Cerebellum (tissue), 4 donors: ENCODE measurements at places on chromosomes 4 and X.
A peak's percentile ranks its signal among the peaks of the same experiment; 100 is the strongest.

DNA sequence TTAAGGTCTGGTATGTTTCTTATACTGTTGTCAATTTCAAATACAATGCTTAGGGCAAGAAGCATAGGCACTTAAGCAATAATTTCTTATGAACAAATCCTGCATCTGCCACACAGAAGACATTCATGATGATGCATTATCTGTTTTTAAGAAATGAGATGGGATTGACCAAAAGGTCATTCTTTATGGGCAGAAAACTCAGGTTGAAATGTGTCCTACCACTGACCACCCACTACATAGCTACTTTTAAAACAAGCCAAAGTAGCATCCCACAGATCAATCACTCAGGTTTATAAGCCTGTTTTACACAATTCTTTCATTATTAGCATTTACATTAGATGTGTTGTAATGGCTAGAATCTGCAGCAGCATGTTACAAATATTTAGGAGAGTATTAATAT, 617.8 kb downstream of the PCDH7 start:
- DNase-seq, result no peak

GRCh38 chrX:19372547-19373331, 29.0 kb downstream of the PDHA1 start:
- DNase-seq, result peak; percentile 7

DNA sequence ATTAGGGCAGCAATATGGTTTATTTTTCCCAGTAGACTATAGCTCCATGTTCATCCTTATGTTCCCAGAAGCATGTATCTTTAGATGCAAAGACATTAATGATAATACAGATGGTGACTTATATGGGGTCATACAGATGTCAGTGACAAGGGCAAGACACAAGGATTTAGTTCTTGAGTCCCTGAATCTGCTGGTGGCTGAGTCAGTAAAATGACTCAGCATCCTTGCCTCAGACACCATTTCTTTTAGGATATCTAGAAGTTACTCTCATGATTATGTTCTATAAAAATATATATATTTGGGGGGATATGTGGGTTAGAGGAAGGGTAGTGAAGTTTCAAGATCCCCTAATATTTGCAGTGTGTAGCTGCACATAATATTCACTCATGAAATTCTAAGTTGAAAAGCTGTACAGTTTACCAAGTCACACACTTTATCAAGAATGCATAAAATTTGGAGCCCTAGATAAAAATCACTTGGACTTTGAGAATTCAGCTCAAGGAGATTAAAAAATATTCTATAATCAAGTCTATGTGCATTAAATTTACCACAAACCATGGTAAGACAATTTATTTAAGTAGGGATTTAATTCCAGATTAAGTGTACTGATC, 101.9 kb downstream of the LNX1 start:
- DNase-seq, result no peak

GRCh38 chr4:94913316-94913715, 155.6 kb downstream of the BMPR1B start:
- DNase-seq, result no peak

GRCh38 chrX:53435997-53436396, 1.8 kb upstream of the HSD17B10 start:
- DNase-seq, result peak; percentile 70

DNA sequence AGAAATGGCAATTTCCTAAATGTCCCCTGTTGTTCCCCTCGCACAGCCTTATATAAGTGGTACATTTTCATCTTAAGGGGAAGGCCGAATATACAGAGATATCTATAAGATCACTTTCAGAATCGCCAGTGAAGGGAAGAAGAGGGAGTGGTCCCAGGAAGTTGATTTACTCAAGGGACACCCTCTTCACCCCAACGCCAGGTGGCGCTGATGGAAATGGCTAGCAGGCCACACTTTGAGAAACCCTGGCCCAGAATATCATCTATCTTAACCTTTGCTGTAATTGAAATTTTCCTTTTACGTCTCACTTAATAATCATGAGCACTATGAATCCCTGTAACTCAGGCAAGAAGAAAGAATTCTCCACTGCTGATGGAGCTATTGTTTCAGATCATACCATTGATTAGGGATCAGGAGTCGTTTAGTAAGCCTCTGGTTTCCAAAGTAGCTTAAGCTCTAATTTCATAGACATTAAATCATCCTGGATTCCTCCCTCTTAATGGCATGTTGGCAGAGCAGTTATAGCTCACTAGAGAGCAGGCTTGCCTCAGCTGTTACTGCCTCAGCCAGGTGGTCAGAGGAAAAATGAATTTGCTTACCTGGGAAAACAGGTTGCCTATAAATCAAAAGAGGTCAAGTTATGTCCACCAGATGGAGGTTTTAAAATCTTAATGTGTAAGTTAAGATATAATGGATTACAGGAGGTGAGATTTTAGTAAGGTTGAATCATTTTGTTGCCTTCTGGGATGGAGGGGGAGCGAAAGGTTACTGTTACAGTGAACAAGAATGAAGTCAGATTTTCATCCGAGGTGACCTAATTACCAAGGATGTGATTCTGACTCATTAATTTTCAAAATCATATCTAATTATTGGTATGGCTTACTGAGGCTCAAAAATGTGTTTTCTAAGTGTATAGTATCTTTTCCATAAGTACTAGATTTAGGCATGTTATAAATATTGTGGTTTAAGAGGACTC, 941.2 kb upstream of the TENM3 start:
- no peak for DNase-seq

- no peak for DNase-seq
Measured at GRCh38 chr4:78652282-78652876, 100.8 kb downstream of the ANXA3 start.

GRCh38 chrX:131202766-131203165, 86.3 kb downstream of the IGSF1 start:
- no peak for DNase-seq

GRCh38 chr4:180550106-180550505, 1693.1 kb upstream of the TENM3 start:
- DNase-seq, result no peak

GRCh38 chr4:78568640-78569305, 17.2 kb downstream of the ANXA3 start:
- DNase-seq, result no peak

DNA sequence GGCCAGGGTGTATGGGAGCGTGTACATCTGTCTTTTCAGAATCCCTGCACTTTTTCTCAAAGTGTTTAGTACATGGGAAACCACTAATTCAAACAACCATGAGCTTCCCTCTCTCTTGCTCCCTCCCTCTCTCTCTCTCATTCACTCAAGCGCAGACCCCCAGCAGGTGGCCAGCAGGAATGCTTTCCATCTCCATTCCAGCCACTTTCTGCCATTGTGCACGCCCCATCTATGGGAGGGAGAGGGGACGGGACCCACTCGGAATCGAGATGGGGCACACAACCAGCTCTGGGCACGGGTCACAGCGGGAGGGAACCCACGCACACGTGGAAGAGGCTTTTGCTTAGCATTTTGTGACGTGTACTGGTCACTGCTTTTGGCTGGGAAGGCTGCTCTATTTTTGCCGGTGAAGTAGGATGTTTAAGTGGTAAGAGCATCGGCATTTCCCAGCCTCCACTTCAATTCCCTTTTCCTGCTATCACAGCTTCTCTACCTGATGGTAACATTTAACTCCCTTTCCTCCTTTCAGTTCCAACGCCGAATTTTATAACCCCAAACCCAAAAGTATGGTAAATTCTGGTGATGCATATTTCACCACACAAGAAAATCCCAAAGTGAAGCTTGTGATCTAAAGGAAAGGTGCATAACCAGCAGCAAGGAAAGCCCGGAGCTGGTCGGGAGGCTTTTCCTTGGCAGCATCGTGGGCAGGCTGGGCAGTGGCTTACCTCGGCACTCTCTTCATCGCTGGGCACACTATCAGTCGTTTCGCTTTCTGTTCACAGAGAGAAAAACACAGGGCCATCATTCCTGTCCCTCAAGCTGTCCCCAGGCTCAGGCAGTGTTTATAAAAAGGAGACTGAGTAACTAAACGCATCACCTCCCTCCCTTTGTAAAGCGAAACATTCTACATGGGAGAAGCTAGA, 84.1 kb downstream of the IRF2 start:
- no peak for DNase-seq

DNA sequence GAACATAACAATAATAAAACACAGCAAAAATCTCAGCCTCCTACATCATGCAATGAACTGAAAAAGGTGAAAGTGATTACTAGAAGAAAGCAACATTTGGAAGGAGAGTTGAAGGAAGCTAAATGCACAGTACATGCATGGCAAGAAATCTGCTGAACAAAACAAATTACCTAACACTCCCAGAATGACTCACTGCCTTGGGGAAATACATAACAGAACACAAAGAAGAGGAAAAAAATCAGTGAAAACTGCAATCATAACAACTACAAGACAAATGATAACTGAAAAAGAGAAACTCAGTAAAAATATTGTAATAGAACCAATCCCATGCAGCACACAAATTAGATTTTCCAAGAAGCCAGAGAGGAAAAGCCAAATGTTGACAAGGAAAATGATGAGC, 1513.2 kb downstream of the ARAP2 start:
- DNase-seq, result no peak

- DNase-seq, result no peak
Measured at GRCh38 chr4:156560701-156561100, 410.9 kb downstream of the PDGFC start.

- peak; percentile 10 for DNase-seq
Measured at GRCh38 chrX:15468036-15468435, 25.1 kb downstream of the PIR start.
